ENCODE measurements at places on chromosomes 4 and X.

DNA sequence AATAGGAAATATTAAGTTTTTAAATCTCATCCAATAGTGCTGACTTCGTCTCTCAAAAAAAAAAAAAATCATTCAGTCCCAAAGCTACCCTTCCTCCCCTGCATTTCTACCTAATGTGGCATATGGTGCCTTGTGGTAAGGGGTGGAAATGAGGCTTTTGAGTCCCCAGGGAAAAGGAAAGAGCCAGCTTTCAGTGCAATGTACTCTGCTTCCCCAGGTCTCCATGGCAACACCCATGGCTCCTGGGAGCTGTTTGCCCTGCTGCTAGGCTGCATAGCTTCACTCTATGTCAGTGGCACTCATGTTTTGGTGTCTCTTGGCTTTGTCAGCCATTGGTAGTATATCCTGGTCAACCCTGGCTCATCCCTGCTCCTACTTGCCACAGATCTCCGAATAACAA lies 175.9 kb downstream of the SLC39A8 start:
- no peak for DNase-seq

DNA sequence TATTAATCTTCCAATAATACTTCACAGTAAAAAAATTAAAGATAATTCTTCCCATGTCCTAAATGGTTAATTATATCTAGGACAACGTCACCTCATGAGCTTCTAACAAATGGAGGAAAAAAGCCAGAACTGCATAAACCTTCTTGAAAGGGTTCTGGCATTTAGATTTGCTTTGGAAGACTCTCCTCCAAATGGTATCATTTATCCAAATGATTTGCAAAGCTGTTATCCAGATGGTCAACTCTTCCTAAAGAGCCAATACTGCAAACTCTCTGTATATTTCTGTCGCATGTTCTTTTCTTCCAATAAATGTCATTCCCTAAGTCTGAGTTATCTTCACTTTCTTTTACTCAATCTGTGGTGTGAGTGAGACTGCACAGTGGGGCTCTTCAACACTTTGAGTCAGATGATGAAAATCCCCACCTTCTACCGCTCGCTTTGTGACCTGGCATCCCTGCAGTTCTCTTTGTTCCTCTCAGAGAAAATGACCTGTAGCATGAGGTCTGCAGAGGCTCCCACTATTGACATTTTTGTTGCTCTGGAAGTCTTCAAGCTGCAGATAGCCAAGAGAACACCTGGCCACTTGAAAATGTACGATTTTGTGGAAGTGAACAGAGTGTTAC lies 52.9 kb downstream of the TMEM150C start:
- DNase-seq: no peak

- DNase-seq: no peak
Observed at GRCh38 chr4:99403380-99404184, 31.6 kb downstream of the ADH7 start.

GRCh38 chr4:21470535-21470934 lies 478.0 kb downstream of the KCNIP4 start:
- no peak for DNase-seq

DNA sequence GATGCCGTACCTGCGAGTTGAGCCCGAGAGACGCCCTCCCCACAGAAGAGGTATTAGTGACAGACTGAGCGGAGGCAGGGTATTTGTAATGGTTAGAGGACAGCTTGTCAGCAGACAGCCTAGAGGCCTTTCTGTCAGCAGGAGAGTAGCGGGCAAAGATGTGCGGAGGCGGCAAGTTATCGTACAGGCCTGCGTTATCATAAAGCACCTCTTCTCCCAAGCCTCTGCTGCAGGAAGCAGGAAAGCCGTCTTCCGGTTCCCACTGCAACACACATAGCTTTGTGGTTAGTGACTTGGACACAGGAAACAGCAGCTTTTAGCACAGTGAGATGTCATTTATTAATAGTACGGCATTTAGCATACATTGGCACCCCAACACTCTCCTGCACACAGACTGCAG lies 158.3 kb downstream of the AFAP1 start:
- no peak for DNase-seq

DNA sequence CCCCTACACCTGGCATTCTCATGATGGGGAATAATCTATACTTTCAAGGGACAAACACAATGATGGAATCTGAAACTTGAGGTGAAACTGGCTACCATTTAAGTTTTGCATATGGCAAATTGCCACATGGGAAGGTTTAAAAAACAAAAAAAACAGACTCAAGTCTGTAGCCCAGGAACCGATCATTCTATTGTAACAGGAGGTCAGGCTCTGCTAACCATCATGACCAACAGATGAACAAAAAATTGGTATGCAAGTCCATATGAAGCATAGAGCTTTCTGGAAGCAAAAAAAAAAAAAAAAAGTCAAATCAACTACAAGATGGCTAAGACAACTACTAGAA lies 594.3 kb upstream of the DIPK2B start:
- DNase-seq: no peak

- DNase-seq: no peak
Observed at GRCh38 chrX:84144281-84144680, 43.7 kb downstream of the RPS6KA6 start.

DNA sequence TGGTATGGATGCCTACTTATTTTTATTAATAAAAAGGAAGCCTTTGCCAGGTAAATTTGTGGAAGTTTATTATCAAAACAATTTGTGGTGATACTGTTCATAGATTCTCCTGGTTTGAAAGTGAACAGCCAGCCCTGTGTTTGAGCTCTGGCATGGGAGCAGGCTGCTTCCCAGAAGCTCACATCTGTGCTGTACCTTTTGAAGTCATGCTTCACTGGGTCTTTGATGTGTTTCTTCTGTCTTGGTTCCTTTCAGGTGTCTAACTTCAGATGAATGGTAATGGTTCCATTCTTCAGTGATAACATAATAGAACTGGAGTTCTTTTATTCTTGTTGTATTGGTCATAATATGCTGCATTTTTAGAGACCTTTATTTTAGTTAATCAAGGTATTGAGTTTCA lies 85.5 kb downstream of the BMPR1B start:
- DNase-seq: no peak

GRCh38 chr4:1771555-1772305 lies 21.4 kb upstream of the FGFR3 start:
- DNase-seq: no peak

DNA sequence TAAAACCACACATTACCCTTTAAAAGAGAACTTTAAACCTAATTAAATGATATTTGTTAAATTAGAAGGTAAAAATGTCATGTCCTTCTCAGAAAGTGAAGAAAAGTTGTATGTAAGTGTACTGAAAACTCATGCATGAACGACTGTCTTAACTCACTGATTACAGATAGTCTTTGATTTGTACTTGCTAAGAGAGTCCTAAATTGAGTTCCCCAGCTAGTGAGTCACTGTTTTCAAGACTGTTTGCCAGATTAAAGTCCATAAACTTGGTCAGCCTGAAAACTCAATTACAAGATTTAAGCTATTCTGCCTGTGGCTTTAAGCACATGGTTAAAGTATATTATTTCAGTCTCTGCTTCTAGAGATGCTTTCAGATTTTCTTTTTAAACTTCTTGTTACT lies 124.9 kb upstream of the ZCCHC13 start:
- no peak for DNase-seq

DNA sequence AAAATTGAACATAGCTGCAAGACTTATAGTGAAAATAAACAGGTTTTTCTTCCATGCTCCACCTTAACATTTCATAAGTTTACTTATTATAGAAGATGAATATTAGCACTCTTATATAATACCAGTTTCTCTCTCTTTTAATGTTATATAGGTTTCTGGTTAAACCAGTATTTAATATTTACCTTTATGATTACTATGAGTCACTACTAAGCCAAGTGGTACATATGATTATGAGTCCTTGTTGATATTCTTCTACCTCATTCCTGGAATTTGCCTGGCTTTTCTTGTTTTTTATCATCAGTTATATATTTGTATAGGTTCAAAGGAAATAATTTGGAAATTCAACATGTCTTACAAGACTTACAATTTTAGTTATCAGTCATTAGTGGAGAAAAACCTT lies 89.9 kb upstream of the MAOA start:
- no peak for DNase-seq

DNA sequence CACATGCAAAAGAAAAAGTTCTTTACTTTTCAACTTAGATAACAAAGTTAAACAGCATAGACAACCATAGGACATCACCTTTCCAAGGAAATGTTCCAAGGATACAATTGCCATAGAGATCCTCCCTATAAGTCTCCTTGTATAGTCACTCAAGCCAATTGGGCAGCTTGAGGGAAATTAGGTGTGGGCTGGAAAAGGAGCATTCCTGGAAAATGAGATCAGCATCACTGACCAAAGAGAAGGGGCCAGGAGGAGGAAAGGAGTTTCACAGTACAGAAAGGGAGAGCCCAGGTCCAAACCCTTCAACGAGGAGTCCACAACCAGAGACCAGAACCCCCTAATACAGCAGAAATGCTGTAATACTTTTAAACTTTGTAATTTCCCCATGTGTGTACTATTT lies 91.5 kb upstream of the PPARGC1A start:
- no peak for DNase-seq

DNA sequence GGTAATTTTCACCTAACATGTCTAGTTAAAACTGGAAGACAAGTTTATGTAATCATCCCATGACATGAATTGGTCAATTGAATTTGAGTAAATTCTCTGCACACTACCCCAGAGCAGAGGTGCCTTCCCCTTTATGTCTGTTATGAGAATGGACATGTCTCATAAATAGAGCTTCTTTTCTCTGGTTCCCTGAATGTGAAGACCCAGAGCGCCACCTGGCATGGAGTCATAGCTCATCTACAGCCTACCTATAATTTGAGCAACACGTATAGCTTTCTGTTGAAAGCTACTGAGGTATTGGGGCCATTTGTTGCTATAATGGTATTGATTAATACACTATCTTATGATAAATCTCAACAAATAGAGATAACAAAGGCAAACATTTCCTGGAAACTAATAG lies 626.5 kb upstream of the GALNTL6 start:
- DNase-seq: no peak

GRCh38 chrX:135512508-135513129 lies 7.8 kb upstream of the INTS6L start:
- DNase-seq: no peak

DNA sequence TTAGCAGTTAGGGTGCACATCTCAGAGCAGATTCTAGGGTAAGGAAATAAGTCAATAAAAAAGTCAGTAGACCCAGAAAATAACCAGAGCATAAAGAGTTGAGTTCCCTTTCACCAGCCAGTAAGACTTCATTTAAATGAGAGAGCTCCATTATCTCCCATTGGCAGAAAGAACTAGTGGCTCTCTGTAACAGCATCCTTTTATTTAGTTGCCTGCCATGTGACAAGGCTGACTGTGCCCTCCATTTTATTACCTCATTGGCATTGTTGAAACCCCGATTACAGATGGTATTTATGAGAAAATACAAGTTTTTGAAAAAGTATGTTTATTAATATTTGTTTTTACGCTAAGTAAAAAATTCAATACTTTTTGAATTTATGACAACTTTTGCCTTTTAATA lies 859.5 kb upstream of the NDST4 start:
- no peak for DNase-seq

DNA sequence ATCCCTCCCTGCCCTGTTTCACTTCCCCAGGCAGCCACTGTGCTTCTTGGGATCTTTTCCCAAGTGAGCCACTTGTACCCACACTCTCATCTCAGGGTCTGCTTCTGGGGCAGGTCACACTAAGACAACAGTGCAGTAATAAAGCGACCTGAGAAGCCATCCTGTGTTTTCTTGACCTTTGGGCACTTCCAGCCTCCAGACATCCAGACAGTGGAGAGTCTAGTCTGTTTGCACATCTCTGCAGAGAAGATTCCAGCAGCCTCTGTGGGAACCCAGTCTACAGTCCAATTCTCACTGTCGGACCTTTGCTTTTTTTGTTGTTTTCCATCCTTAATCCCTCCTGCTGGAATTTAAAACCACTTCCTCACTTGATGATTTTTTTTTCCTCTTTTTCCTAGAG lies 50.3 kb upstream of the ATP6AP2 start:
- DNase-seq: no peak

- DNase-seq: no peak
Observed at GRCh38 chrX:149213264-149213663, 291.8 kb downstream of the IDS start.

DNA sequence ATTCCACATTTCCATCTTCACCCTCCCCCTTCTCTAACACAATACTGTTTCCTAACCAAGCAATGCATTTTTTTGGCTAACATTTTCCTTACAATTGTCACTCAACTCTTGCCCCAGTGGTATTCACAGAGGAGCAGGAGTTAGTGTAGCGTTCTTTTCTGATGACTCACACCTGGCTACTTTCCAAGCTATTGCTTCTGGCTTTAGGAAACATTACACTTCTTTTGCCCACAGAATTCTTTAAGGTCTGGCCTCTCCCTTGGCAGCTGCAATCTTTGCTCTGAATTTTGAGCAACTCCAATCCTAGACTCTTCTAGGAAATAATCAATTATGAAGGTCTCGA lies 27.5 kb upstream of the PDGFC start:
- no peak for DNase-seq

DNA sequence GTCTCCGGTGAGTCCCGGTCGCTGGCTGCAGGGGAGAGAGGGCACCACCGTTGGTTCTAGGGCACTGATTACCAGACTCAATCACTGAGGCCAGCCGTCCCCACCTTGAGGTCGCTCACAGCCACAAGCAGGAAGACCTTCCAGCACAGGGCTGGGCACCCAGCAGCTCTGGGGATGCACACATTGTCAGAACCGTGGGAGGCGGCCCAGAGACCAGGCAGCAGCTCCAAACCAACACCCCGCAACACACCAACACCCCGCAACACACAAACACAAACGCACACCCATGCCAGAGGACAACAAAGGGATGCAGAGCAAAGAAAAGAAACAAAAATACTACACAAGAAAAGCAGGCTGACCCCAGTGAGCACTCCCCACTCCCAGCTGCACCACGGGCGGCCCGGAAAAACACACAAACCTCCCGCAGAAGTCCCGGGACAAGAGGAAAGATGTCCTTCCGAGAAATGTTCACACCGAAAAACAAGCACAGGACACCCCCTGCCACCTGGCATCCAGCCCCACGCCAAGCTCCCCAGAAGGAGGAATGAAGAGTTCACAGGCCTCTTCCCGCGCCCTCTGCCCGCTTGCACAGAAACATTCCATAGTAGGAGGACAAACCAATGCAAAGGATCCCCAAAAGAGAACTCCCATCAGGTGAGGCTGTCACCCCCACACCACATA lies 3.2 kb downstream of the HMX1 start:
- DNase-seq: no peak

GRCh38 chr4:139898293-139898692 lies 232.7 kb downstream of the MGST2 start:
- no peak for DNase-seq

GRCh38 chr4:6681191-6681590 lies 12.5 kb upstream of the S100P start:
- no peak for DNase-seq

Data from effector memory CD4-positive, alpha-beta T cell (primary cell).